HCT116 (cell line): ENCODE measurements at places on chromosomes 2 and 18. TPM values are rescaled to one million over a fixed set of nuclear protein-coding genes. Genes with fewer than 3 reads are reported as not detected.
A peak's percentile ranks its signal among the peaks of the same experiment; 100 is the strongest.

The SERPINB11 gene
- not detected for total RNA-seq

The FIGN gene
- total RNA-seq = not detected

The TMEM37 gene
- total RNA-seq = 2.3 TPM

The SNRNP27 gene
- 44.4 TPM for total RNA-seq

The ADGRF3 gene
- total RNA-seq = not detected

The MPP4 gene
- 0.32 TPM for total RNA-seq

The UGT1A1 gene
- not detected for total RNA-seq

The ANKRD62 gene
- total RNA-seq = 0.34 TPM

The CCDC141 gene
- 0.30 TPM for total RNA-seq

DNA sequence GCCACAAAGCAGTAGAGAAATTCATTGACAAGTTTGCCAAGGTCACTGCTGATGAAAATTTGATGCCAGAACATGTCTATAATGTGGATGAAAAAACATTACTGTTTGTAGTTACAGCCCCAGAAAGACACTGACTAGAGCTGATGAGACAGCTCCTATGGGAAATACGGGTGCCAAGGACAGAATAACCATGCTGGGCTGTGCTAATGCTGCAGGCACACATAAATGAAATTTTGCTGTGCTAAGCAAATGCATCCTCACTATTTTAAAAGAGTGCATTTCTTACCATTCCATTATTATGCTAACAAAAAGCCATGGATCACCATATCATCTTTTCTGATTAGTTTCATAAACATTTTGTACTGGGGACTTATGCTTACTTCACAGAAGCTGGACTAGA lies 208.2 kb downstream of the FHOD3 start:
- H3K27me3 ChIP-seq = no peaks in the 10 kb centered on the region
- no peaks in the 10 kb centered on the region for H3K4me1 ChIP-seq

- no peaks in the 10 kb centered on the region for H3K36me3 ChIP-seq
- no peak for DNase-seq
- H3K4me1 ChIP-seq = no peaks in the 10 kb centered on the region
- H3K27ac ChIP-seq = no peak overlapping the region
- H3K4me3 ChIP-seq = no peak overlapping the region
These were observed 27.9 kb upstream of the ASNSD1 start for GRCh38 chr2:189633392-189633811.

DNA sequence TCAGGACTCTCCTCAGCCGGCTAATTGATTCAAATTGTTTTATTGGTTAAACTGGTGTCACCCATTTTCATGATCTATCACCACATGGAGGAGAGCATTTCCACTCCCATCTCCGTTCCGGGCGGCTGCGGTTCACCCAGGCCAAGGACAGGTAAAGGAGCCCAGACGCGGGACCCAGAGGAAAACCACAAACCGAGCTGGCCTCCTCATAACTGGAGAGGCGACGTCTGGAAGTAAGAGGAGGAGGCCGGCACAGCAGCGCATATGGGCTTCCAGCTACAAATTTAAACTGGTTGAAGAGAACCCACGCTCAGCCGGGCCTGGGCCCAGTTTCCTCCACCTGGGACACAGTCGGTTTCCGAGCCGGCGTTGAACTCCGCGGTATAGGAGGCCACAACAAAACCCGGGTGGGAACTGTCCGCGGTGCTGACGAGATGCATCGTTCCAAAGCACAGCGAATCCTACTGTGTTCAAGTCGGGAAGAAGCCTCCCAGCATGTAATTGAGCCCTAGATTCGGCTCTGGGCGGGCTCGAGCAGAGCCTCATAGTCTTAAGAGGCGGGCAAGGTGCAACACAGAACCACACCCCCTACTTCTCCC lies 3.0 kb upstream of the SKOR2 start:
- no peak overlapping the region for H3K4me3 ChIP-seq
- no peak for DNase-seq
- H3K4me1 ChIP-seq = no peaks in the 10 kb centered on the region

- H3K36me3 ChIP-seq = no peaks in the 10 kb centered on the region
- no peak for DNase-seq
- no peaks in the 10 kb centered on the region for H3K4me1 ChIP-seq
- no peaks in the 10 kb centered on the region for H3K27me3 ChIP-seq
- H3K4me3 ChIP-seq = no peak overlapping the region
- no peak overlapping the region for H3K27ac ChIP-seq
These were observed 299.1 kb downstream of the NRXN1 start for GRCh38 chr2:50732796-50733195.

DNA sequence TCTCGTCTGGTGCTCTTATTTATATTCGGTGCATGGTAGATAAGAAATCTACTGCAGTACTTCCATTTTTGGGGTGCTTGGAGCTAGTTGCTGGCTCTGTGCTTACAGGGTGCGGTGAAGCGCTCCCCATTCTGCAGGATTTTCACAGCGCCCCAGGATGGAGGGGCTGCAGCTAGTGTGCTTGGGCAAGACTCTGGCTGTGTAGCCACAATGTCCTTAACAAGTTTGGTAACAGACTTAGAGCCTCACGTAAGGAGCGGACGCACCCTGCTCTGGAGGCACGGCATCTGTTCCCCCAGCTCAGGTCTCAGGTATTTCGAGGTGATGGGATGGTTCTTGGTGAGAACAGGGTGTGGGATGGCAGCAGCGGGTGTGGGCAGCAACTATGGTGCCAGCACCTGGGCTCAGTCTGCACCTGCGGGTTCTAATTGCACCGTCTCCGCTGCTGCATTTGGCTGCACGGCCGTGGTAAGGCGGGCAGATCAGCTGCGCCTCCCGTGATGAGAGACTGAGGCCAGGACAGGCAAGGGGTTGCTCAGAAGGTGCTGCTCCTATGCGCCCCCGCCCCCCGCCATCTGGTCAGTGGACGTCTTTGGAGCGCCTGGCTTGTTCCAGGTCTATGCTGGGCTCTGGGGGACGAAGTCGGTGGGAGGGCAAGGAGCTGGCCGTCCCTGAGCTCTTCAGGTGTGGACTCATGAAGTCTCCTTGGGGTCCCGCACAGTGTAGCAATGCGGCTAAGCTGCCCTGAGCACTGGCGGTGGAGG lies 20.1 kb upstream of the ALLC start:
- H3K36me3 ChIP-seq = no peaks in the 10 kb centered on the region
- no peaks in the 10 kb centered on the region for H3K27me3 ChIP-seq
- H3K27ac ChIP-seq = no peak overlapping the region

DNA sequence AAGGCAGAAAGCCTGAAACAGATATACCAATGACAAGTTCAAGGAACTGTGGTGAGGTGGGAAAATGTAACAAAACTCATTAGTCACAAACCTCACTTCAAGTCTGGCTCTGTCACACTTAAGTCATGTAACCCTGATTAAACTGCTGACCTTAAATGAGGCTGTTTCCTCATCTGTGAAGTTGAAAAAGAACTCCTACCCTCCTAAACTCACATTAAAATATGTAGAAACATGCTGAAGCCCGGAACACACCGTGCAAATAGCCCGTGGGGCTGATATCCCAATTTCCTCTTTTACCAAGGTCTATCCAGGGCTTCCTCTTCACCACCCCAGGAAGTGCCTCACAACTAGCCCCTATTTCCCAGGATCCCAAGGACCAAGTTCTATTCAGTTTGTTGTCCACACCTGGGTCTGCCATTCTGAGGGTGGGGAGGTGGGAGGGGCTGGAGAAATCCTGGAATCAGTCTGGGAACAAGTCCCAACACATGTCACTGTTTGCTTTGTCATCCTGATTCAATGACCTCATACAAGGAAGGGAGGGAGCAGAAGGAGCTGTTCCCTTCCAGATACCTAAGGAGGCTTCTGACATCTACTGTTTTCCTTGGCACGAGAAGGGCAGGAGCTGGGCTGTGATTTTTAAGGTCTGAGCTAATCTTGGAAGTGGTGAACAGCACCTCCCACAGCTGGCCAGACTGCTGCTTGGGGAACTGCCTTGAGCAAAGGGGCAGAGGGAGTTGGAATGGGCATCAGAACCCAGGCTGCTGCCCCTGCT lies 42.3 kb downstream of the SLC4A1AP start:
- H3K27ac ChIP-seq = peak overlapping the region; percentile 58
- H3K27me3 ChIP-seq = no peaks in the 10 kb centered on the region
- peaks cover 46% of the 10 kb centered on the region for H3K4me1 ChIP-seq
- peak; percentile 80 for DNase-seq
- H3K4me3 ChIP-seq = peak overlapping the region; percentile 1; the same call in 1 of the 2 replicates
- H3K36me3 ChIP-seq = no peaks in the 10 kb centered on the region

GRCh38 chr2:178908810-178909209 lies 101.6 kb upstream of the TTN start:
- H3K4me3 ChIP-seq = no peak overlapping the region
- H3K36me3 ChIP-seq = no peaks in the 10 kb centered on the region
- DNase-seq = no peak
- H3K4me1 ChIP-seq = no peaks in the 10 kb centered on the region
- no peaks in the 10 kb centered on the region for H3K27me3 ChIP-seq

DNA sequence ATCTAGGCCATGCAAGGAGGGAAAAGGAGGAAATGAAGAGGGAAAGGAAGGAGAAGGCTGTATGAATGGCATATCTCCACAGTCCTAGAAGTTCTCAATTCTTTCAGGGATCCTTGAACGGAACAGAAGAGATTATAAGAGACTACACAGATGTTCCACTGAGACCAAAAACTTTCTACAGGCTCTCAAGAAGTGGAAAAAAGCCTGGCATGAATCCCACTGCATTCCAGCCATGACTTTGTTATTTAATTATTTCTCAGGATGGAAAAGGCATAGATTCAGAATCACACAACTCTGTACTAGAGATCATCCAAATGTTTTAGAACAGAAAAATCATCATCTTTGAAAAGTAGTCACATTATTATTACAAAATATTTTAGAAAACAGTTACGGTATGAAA lies 131.7 kb upstream of the CDH20 start:
- H3K27me3 ChIP-seq = no peaks in the 10 kb centered on the region
- H3K4me1 ChIP-seq = no peaks in the 10 kb centered on the region

- no peaks in the 10 kb centered on the region for H3K27me3 ChIP-seq
- no peaks in the 10 kb centered on the region for H3K4me1 ChIP-seq
- no peak for DNase-seq
- no peaks in the 10 kb centered on the region for H3K36me3 ChIP-seq
These were observed 134.2 kb downstream of the RAPGEF4 start for GRCh38 chr2:172869861-172870260.

GRCh38 chr2:43270461-43270860 lies 44.1 kb upstream of the ZFP36L2 start:
- H3K4me3 ChIP-seq = no peak overlapping the region
- no peak overlapping the region for H3K27ac ChIP-seq
- no peaks in the 10 kb centered on the region for H3K36me3 ChIP-seq

GRCh38 chr2:50318147-50318546 lies 713.8 kb downstream of the NRXN1 start:
- no peak for DNase-seq
- no peak overlapping the region for H3K4me3 ChIP-seq
- H3K4me1 ChIP-seq = no peaks in the 10 kb centered on the region
- H3K36me3 ChIP-seq = no peaks in the 10 kb centered on the region
- no peak overlapping the region for H3K27ac ChIP-seq

DNA sequence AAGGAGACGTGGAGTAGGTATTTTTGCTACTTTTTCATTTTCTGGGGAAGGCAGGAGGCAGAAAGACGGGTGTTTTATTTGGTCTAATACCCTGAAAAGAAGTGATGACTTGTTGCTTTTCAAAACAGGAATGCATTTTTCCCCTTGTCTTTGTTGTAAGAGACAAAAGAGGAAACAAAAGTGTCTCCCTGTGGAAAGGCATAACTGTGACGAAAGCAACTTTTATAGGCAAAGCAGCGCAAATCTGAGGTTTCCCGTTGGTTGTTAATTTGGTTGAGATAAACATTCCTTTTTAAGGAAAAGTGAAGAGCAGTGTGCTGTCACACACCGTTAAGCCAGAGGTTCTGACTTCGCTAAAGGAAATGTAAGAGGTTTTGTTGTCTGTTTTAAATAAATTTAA lies 3.4 kb downstream of the FZD7 start:
- peaks cover 41% of the 10 kb centered on the region for H3K4me1 ChIP-seq
- DNase-seq = no peak
- H3K27me3 ChIP-seq = no peaks in the 10 kb centered on the region
- no peaks in the 10 kb centered on the region for H3K36me3 ChIP-seq
- H3K27ac ChIP-seq = no peak overlapping the region

- H3K4me1 ChIP-seq = peaks cover 35% of the 10 kb centered on the region
- H3K27ac ChIP-seq = peak overlapping the region; percentile 53
- H3K27me3 ChIP-seq = peaks cover 19% of the 10 kb centered on the region; the same call in 1 of the 2 replicates
- H3K4me3 ChIP-seq = peak overlapping the region; percentile 43
These were observed 17.1 kb downstream of the EDAR start for GRCh38 chr2:108971661-108972566.

DNA sequence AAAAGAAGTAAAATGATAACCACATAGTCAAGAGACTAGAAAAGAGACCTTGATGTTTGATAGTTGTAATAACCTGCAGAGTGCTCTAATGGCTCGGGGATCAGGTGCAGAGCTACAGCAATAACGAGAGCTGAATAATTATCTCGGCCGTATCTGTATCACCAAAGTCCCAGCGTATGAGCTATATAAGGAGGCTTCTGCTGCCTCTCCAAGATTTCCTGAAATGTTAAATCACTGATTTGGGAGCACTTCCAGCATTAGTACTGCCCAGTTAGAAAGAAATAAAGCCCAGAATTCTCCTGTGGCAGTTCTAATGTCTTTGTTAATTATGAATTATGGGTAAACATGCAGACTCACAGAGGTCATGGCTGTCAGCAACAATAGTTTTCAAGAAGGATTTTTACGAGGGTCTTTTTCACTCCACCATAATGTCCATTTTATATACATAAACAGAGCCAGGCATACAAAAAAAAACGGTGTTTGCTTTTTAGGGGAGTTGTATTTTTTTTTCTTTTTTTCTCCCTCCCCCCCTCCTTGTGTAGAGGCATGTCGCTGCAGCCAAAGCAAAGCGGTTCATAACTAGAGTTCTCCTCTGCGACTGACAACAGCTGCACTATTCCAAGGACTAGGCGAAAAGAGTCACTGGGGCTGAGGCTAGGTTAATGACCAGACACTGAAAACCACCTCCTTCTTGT lies 168.3 kb upstream of the VRK2 start:
- H3K4me3 ChIP-seq = no peak overlapping the region
- H3K4me1 ChIP-seq = peaks cover 35% of the 10 kb centered on the region
- no peaks in the 10 kb centered on the region for H3K27me3 ChIP-seq
- no peak overlapping the region for H3K27ac ChIP-seq

- no peaks in the 10 kb centered on the region; the same call in 1 of the 2 replicates for H3K4me1 ChIP-seq
- no peak overlapping the region for H3K4me3 ChIP-seq
- H3K27me3 ChIP-seq = no peaks in the 10 kb centered on the region
- DNase-seq = no peak
- H3K36me3 ChIP-seq = no peaks in the 10 kb centered on the region
These were observed 54.0 kb downstream of the ERBB4 start for GRCh38 chr2:212484563-212485080.

DNA sequence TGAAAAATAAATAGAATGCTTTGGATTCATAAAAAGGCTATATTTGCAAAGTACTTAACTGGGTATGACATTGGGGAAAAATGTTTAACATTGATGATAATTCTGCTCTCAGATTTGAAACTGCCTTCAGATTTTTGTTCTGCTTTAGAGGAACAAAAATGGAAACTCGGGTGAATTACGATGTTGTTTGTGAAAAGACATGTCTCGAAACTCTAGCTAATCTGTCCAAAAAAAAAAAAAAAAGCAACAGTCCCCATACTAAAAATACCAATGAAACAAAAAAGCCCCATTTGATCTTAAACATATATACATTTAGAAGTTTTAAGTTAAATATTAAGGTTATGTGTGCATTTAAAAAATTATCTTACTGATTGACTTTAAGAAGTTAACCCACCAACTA lies 3.0 kb downstream of the ZDBF2 start:
- H3K27me3 ChIP-seq = no peaks in the 10 kb centered on the region
- no peaks in the 10 kb centered on the region for H3K36me3 ChIP-seq
- H3K4me1 ChIP-seq = no peaks in the 10 kb centered on the region

GRCh38 chr2:854460-854859 lies 96.2 kb upstream of the SNTG2 start:
- H3K4me3 ChIP-seq = no peak overlapping the region
- DNase-seq = peak; percentile 36
- H3K4me1 ChIP-seq = no peaks in the 10 kb centered on the region
- H3K27me3 ChIP-seq = no peaks in the 10 kb centered on the region
- no peaks in the 10 kb centered on the region for H3K36me3 ChIP-seq
